ENCODE measurements at places on chromosomes 7 and 10. TPM values are rescaled to one million over a fixed set of nuclear protein-coding genes. Genes with fewer than 3 reads are reported as not detected.
A peak's percentile ranks its signal among the peaks of the same experiment; 100 is the strongest.

Gene RELN
- not detected for total RNA-seq

DNA sequence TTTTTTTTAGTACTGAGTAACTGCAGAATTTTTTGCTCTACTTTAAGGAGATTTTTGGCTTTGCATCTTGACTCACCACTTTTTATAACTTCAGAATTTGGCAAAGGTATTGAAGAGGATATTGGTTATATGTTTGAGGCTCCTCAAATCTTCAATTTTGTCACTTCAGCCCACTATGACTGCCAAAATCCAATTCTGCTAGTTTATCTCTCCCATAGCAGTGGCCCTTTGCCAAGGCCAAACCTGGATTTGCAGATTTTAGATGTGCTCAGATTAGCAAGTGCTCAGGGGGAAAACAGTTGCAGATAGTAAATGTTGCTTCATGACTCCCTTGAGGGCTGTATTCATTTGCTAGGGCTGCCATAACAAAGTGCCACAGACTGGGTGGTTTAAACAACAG lies 427.5 kb downstream of the ADRA2A start:
- no peak overlapping the region for H3K4me3 ChIP-seq
- no peak for DNase-seq
- no peaks in the 10 kb centered on the region for H3K4me1 ChIP-seq

DNA sequence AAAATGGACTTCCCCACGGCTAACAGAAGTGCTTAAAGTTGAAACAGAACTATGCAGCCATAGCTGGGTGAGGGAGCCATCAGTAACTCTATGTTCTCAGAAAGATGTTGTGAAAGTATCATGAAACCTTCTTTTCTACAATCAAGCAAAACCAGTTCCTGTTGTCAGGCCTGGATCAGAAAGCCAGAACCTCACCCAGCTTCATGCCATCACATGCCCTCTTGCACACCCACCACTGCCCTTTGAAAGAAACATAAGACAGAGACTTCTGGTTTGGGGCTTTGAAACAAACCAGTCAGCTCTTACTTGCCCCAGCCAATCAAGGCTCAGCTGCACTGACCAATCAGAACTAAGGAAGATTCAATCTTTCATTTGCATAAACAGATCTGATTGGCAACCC lies 230.8 kb upstream of the FERD3L start:
- no peak for DNase-seq
- H3K27me3 ChIP-seq, result no peaks in the 10 kb centered on the region
- H3K36me3 ChIP-seq, result no peaks in the 10 kb centered on the region
- no peak overlapping the region for H3K4me3 ChIP-seq
- no peak overlapping the region for H3K27ac ChIP-seq

GRCh38 chr7:148468700-148469098 lies 121.9 kb upstream of the C7orf33 start:
- no peaks in the 10 kb centered on the region for H3K4me1 ChIP-seq
- H3K36me3 ChIP-seq, result no peaks in the 10 kb centered on the region
- DNase-seq, result no peak
- H3K27ac ChIP-seq, result no peak overlapping the region
- no peak overlapping the region for H3K4me3 ChIP-seq

Gene NUTM2E
- 0.49 TPM for total RNA-seq

DNA sequence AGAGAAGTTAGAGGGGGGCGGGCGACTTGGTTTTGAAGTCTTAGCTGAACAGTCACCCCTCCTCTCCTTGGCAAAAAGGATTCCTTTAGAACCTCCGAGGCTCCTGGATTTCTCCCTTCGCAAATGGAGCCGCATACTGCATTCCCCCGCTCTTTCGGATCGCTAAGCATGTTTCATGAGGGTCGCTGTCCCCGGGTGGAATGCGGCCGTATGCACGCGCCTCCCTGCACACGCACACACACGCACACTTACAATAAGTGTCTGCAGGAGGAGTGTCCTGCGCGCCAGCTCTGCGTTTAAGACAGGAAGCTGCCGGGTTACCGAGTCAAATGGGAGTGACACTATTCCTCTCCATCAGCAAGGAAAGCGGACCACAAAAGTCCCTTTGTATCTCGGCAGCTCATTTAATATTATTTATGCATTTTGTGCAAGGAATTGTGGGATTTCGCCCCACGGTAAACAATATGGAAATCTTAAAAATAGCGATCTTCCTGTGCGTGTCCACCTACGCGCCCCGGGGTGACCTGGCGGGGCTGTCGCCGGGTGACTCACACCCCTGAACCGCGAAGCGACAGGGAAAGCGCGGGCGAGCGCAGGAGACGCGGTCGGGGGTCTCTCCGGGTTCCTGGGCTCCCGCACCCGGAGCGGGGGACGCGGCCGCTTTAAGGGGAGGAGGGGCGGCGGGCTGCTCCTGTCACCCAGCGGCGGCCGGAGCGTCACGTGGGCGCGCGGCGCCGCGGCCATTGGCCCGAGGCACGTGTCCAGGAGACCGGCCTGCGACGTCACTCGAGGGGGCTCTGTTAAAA lies 988 bp upstream of the EN2 start:
- H3K36me3 ChIP-seq, result no peaks in the 10 kb centered on the region
- peak; percentile 83 for DNase-seq
- H3K27me3 ChIP-seq, result peaks cover 96% of the 10 kb centered on the region
- H3K4me3 ChIP-seq, result peak overlapping the region; percentile 55

- no peaks in the 10 kb centered on the region for H3K36me3 ChIP-seq
- H3K27me3 ChIP-seq, result no peaks in the 10 kb centered on the region
- H3K4me3 ChIP-seq, result no peak overlapping the region
- no peaks in the 10 kb centered on the region for H3K4me1 ChIP-seq
Observed at GRCh38 chr7:49580000-49580399, 193.4 kb upstream of the VWC2 start.

Gene SPDYE16
- not detected for total RNA-seq

Gene PLEKHS1
- total RNA-seq, result 0.09 TPM

DNA sequence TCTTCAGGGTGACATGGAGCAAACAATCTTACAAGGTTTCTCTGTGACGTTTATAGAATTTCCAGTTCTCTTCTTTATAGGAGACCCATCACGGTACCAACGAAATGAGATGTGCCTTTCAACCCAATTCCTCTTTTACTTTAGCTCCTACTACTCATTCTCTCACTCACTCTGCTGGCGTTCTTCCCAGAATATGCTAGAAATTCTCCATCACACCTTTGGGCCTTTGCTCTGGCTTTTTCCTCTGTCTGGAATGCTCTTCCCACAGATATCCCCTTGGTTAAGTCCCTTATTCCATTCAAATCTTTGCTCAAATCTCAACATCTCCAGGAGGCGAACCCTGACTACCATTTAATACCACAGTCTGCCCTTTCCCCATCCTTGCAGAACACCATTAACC lies 39.0 kb downstream of the SEMA3C start:
- H3K27me3 ChIP-seq, result no peaks in the 10 kb centered on the region
- H3K4me1 ChIP-seq, result peaks cover 3% of the 10 kb centered on the region
- no peaks in the 10 kb centered on the region for H3K36me3 ChIP-seq
- no peak overlapping the region for H3K4me3 ChIP-seq
- no peak overlapping the region for H3K27ac ChIP-seq
- no peak for DNase-seq

GRCh38 chr10:22010539-22010938 lies 7.0 kb upstream of the DNAJC1 start:
- H3K27ac ChIP-seq, result no peak overlapping the region
- no peaks in the 10 kb centered on the region for H3K27me3 ChIP-seq
- H3K4me3 ChIP-seq, result no peak overlapping the region
- H3K4me1 ChIP-seq, result no peaks in the 10 kb centered on the region
- no peaks in the 10 kb centered on the region for H3K36me3 ChIP-seq

All from A673 (cell line).